ENCODE measurements at places on chromosomes 12 and 14.

DNA sequence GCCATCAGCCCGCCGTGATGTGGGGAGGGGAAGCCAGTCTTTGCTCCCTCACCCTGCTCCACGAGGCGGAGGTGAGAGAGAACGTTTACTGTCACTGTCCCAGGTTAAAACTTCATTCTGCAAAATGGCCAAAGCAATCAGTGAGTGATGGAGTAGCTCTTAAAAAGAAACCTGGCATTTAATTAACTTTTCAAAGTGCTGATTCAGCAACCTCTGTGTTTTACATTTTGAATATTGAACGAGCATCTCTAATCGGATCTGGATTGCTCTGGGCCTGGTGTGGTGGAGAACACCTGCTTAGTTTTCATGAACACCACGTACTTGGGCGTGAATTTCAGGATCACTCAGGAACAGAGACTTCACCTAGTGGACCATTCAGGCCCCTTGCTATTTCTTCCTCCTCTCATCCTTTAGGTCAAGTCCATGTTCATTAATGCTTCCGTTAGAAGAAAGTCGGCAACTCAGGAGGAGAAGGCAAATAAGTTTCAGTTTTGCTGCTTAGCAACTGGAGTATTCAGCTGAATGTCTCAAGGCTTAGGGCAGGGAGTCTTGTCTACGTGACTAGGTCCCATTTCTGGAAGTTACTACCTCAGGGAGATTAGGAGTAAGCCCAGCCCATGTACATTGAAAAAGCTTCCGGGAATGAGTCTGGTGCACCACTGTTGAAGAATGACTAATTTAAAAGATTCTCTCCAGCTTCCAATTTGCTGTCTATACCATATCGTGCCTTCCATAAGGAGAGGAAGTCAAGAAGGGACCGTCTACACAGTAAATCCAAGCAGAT, 68.2 kb downstream of the IFT43 start:
- no peak for DNase-seq

DNA sequence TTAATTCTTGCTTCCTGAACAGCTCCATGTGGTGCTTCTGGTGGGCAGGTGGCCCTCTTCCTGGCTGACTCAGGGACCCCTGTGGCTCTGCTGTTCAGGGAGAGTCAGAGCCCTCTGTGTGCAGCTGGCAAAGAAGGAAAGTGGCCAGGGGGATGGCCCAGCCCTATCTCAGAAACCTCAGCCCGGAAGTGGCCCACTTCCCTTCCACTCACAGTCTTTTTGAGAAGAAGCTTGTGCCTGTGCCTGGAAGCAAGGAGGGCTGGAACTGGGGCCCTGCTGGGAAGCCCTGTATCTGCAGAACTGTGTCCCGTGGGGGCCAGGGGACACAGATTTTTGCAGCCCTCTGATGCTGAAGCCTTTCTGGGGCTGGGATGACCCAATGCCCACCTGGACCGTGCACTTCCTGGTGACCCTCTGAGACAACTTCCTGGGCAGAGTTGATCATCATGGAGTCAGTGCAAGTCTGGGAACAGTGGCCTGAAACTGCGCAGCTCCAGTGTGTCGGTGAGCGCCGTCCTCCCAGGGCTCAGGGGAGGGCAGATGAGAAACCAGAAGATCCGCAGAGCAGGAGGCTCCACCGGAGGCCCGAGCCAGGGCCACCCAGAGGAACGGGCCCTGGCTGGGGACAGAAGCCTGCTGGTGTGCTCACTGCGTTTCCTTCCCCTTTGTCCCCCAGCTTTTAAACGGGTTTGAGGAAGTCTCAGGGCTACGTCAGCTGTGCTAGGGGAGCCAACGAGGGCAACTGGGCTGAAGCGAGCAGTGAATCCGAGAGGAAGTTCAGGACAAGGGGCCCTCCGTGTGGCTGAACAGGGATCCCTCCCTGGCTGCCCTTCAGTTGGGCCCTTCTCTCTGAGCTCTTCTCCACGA, 217.4 kb upstream of the RTL1 start:
- DNase-seq, result no peak

DNA sequence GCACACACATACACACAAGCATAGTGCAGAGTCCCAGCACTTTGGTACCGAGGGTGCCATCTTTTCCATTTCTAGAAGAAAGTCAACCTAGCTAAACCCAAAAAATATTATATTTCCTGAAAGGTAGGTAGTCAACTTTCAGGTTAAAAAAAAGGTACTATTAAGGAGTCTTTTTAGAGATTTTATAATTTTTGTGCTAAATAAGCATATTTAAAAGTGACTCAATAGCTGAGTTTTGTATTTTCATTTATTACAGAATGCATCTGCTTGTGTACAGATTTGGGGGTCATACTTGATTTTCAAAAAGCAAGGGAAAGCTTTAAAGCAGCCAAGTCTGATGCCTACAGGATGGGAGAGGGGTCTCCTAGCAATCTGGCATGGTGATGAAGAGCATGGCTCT, 34.6 kb downstream of the DCAF5 start:
- DNase-seq, result no peak

DNA sequence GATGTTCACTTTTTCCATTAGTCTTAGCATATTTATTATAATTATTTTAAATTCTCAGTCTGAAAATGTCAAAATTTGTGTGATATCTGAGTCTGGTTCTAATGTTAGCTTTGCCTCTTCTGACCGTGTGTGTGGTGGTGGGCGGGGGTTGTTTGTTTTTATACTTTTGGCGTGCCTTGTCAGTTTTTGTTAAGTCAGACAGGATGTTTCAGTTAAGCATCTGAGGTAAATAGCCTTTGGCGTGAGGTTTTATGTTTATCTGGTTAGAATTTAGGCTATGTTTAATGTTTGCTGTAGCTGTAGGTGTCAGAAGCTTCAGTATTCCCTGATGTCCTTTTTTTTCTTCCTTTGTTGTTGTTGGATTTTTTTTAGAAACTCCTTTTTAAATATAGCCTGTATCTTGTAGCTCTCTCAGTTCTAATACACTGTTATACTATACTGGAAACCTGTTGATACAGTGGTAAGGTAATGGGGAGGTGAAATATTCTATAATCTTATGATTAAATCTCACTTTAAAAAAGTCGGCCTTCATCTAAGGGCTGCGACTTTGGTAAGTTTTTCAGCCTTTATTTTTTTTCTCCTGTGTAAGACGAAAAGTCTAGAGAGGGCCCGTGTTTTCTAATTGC, 111.6 kb downstream of the SCAF11 start:
- DNase-seq, result no peak

GRCh38 chr12:125455556-125455955, 390.3 kb downstream of the AACS start:
- DNase-seq, result no peak

DNA sequence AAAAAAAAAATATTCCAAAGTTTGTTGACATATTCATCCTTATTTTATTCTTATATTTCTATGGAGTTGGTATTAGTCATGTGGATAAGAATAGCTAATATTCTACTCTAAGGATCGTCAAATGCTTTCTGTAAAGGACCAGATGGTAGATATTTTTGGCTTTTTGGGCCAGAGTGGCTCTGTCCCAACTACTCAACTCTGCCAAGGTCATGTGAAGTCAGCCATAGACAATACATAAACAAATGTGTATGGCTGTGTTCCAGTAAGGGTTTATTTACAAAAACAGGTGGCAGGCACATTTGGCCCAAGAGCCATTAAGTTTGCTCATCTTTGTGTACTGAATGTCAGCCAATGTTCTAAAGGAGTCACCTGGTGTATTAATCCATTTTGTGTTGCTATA, 131.8 kb downstream of the TBX5 start:
- DNase-seq, result no peak

DNA sequence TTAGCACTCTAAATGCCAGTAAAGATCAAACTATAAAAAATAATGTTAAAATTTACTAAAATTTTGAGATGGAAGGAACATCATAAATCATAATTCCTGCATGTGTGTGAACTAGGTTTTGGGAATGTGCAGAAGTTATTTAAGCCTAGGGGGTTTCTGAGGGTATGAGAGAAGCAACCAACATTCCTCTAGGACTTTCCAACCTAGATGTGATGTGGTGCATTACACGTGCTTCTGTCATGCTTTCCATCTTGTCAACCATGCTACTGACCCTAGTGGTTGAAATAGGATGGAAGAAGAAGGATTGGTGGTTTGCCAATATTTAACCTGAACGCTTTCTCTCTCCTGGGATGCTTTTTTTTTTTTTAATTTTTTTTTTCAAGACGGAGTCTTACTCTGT, 209.3 kb downstream of the AEBP2 start:
- DNase-seq, result no peak

- DNase-seq, result no peak
Observed at GRCh38 chr12:11563785-11564739, 85.4 kb upstream of the ETV6 start.

- DNase-seq, result no peak
Observed at GRCh38 chr12:19138551-19138950, 9.0 kb downstream of the PLEKHA5 start.

DNA sequence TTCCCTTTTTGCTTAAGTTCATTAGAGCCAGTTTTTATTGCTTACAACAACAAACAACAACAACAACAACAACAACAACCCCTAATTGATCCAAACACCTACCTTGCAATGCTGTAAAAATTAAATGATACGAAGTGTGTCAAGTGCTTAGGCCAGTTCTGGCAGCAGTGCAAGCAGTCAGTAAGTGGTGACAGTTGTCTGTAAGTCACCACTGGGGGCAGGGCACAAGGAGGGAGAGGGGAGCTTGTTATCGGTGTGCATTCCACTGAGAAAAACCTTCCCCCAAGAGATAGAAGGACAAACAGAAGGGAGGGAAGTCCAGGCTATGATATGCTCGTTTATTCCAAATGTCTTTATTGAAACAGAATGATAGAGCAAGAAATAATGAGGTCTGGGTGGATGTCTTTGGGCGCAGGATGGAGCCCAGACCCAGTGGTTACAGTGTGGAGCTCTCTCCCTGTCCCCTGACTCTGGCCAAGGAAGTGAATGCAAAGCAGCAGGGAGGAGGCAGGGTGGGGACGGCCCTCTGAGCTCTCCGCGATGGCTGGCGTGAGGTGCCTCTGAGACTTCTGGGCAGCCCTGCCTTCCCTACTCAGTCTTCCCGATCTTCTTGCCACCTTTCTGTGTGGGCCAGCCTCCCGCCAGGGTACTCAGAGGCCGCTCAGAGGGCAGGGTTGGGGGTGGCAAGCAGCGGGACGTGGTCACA, 6.5 kb downstream of the SLC22A17 start:
- no peak for DNase-seq

DNA sequence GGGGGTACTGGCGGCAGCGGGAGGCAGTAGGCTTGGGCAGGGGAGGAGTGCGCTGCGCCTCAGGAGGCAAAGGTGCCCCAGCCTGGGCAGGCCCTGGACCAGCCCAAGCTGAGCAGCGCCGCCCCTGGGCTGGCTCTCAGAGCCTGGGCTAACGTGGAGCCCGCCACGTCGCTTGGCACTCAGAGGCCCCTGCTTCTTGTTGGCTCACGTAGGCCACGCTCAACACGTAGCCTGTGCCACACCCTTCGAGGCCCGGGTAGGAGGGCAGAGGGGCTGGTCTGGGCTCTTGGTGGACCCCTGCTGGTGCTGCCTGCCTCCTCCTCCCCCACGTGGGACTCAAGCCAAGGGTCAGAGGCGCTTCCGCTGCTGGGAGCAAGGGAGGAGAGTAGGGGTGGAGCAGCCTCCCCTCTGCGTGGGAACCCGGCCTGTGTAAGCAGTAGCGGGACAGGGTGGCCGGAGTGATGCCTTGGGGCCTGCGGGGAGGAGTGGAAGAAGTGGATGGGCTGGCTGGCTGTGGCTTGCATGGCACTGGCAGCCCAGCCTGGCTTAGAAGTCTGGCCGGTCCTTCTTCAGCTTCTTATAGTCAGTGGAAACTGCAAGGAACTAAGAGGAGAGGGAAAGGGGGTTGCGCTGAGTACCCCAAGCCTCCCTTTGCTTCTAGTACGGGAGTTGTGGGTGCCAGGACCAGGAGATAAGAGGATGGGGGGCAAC, 5.7 kb downstream of the SHMT2 start:
- no peak for DNase-seq

GRCh38 chr14:91125271-91125660, 11.4 kb downstream of the DGLUCY start:
- DNase-seq, result no peak

DNA sequence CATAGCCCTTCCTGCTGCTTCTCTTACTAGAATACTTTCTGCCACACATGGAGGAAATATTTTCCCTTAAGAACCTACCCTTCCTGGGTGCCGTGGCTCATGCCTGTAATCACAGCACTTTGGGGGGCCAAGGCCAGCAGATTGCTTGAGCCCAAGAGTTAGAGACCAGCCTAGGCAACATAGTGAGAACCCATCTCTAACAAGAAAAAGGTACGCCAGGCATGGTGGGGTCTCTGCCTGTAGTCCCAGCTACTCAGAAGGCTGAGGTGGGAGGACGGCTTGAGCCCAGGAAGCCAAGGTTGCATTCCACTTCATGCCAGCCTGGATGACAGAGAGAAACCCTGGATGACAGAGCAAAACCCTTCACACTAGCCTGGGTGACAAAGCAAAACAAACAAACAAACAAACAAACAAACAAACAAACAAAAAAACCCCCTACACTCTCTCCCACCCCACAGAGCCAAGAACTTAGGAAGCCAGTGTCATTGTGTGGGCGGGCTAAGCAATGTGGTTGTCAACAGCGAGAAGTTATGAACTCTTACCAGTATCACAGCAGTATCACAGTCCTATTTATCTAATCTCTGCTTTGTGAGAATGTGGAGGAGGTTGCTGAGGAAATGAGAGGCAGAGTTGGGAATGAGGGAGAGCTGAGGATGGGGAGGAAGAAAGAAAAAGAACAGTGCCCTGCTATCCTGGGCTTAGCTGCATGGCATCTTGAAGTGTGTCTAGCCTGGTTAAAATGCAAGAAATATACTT, 53.8 kb upstream of the CLEC14A start:
- no peak for DNase-seq

DNA sequence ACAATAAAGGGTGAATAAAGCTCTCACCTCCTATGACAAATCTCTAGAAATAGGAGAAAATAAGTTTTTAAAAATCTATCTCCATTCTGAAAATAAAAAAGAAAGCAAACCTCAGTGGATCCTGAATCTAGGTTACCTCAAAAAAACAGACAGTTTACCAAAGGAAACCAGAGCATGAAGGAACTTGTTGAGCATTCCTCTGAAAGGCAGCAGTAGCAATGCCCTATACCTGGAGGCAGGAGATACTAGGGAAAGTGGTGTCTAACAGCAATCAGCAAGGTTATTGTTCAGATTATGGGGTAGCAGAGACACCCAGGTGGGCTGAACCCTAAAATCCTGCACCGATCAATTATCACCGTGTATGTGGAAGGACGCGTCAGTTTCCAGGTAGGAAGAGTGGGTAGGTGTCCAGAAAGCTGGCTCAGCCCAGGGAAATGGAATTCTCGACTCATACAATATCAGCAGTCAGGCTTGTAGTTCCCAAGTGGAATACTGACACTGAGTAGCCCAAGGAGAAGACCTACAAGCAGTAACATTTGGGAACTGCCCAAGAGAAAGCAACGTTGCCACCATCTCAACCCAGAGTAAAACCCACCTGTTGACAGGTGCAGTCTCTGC, 128.3 kb downstream of the ST8SIA1 start:
- no peak for DNase-seq

GRCh38 chr14:96050482-96050881, 11.3 kb downstream of the C14orf132 start:
- no peak for DNase-seq

- no peak for DNase-seq
Observed at GRCh38 chr12:67981287-67982162, 7.7 kb upstream of the IFNG-AS1 start.

GRCh38 chr12:59452746-59453145, 143.1 kb upstream of the SLC16A7 start:
- no peak for DNase-seq

GRCh38 chr14:56099081-56099797, 19.0 kb upstream of the PELI2 start:
- no peak for DNase-seq
